Activated CD8-positive, alpha-beta memory T cell treated with anti-CD3 and anti-CD28 coated beads for 1 hour (primary cell): ENCODE measurements at places on chromosomes 1 and 21.

DNA sequence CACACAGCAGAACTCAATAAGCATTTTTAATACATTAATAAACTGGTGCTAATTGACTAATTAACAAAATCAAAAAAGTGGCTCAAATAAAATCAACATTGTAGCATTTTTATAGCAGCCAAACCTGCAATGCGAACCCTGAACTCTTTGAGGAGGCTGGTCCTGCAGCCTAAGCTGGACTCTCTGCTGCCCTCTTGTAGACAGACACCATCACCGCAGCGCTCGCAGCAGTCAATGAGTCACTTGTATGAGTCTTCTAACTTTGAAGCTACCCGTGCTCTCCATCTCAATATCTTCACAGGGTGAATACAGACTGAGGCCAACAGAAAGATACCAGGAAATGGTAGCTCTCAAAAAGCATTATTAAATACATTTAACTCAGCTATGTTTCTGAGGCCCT is 9.7 kb upstream of the KRTAP7-1 start:
- no peak for DNase-seq

- no peak for DNase-seq
These were observed 29.8 kb upstream of the KIF21B start for GRCh38 chr1:201053155-201053860.

GRCh38 chr1:152458384-152459185 is 44.5 kb upstream of the CRNN start:
- peak; percentile 54 for DNase-seq

DNA sequence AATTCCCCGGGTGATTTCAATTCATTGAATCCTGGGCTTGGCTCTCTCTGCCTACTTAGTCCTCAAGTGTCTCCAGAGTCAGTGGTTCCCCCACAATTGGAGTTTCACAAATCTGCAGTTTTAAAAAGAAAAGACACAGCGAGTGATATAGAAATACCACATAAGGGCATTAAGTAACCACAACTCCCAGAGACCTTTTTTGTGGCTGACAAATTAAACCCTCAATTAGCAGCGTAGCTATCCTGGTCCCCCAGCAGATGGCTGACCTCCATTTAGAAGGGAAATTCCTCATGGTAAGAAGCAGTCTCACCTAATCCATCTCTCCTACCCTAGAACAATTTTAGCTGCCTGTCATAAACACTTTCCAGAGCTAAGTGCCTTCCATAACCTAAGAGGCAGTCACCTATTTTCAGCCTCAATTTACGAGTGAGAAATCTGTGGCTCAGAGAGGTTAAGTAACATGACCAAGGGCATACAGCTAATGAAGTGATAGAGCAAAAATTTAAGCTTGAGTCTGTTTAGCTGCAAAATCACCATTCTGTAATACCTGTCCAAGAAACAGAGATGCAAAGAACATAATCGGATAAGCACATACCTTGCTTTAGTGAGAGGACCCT is 56.0 kb upstream of the NBPF3 start:
- DNase-seq = no peak

DNA sequence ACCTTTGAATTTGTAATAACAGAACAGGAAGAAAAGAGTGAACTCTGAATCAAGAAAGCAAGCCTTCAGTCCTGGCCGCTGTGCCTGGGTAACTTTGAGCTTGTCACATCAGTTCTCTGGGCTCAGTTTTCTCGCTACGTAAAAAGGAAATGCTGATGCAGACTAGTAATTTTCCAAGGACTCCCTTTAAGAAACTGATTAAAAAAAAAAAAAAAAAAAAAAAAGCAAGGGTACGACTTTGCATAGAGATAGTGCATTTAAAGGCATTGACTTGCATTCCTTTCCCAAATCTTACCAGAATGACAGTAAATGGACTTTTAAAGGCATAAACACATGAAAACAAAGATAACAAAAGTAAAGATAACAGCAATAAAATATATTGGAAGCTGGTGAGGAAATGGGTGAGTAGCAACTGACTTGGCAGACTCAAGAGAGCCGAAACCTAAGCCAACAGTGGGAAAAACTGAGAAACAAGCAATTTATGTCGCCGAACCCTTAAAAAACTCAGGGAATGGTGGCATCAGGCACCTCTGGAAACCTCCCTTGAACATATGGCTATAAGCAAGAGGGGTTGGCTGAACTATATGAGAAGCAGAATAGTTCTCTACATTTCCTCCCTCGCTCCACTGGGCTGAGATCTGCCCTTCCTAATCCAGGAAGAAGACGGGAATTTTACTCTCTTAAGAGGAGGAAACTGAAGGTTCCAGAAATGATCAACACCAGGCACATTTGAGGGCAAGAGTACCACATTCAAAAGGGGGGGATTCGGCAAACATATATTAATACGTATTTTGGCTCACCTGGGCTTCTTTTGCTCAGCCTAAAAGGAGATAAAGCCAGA is 189.2 kb downstream of the CDC7 start:
- DNase-seq = no peak

GRCh38 chr1:170134521-170134920 is 11.2 kb upstream of the NTMT2 start:
- DNase-seq = no peak

- no peak for DNase-seq
These were observed 14.6 kb downstream of the CEP350 start for GRCh38 chr1:179968994-179969919.

DNA sequence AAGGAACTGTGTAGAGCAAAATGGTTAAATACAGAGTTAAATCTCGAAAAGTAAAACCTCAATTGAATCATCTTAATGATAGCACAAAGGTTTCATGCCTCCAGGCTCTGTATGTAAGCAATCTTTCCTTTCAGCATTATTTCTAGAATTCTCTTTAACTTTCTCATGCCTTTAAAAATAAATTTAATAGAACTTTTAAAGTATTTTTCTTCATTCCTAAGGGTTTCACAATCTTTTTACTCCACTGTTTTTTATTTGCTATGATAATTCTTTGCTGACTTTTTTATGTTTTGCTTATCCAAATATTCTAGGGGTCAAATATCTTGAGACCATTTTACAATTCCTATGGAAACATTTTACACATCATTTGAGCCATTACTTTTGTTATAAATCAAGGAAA is 288.0 kb downstream of the BACH1 start:
- DNase-seq = no peak

DNA sequence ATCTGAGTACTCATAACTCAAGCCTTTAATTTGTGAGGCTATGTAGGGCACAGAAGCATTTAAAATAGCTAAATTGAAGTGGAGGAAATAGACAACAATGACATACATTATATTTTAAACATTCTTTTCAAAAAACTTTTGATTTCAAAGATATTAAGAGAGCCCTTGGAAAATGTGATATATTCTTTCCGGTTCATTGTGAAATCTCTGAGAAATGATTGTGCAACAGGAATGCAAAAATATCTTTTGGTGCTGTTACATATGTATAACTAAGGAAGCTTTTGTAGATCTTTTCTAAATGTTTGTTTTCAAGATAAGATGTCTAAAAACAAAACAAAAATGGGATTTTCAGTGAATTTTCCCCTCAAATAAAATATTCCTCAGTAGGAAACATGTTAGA is 185.2 kb downstream of the LEPR start:
- DNase-seq = no peak

DNA sequence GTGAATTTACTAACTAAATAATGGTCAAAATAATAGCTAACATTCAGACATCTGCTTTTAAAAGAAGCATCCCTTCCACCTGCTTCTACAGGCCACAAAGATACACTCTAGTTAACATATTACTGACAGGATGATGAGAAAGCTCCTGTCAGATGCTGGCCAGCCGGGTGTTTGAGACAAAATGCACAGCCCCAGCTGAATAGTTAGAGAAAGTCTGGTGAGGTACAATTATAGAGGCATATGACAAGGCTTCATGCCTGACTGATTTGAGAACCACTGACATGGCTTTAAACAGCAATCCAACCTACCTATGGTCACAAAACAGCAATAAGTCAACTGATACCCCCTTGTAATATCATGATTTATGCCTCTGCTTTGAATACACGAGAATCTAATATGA is 137.0 kb downstream of the DENND1B start:
- DNase-seq = no peak

DNA sequence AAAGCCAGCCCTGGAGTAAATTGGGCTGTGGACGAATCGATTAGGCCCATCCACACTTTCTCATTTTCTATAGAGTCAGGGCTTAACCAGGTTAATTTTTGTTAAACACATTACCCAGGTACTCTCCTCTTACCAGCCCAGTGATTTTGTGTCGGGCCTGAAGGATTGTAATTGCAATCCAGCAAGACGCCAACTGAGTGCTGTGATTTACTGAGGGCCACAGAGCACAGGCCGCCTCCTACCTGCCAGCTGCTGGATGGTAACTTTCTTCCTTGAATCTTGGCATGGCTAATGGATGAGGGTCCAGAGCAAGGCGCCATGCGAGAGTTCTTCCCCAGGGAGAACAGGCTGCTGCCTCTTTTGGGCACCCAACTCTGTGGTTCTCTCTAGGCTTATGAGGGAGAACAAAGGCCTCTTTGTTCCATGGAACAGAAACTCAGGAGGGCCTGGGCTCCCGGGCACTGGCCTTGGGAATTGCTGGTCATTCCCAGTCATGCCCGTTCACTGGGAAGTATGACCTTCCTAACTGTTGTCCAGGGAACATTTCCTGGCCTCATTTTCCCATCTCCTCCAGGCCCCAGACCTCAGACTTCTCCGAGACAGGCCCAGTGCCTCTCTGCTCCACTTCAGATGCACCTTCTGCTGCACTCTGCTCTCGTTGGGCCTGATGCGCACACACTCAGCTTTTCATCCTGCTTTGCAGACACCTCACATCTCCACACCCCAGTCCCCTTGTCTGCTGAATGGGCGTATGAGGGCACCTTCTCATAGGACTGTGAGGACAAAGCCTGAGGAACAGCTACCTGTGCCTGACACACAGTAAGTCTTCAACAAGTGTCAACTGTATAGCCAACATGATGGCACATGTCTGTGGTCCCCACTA is 57.3 kb downstream of the SYF2 start:
- no peak for DNase-seq

- no peak for DNase-seq
These were observed 44.1 kb upstream of the SLC2A1 start for GRCh38 chr1:43002766-43003165.

DNA sequence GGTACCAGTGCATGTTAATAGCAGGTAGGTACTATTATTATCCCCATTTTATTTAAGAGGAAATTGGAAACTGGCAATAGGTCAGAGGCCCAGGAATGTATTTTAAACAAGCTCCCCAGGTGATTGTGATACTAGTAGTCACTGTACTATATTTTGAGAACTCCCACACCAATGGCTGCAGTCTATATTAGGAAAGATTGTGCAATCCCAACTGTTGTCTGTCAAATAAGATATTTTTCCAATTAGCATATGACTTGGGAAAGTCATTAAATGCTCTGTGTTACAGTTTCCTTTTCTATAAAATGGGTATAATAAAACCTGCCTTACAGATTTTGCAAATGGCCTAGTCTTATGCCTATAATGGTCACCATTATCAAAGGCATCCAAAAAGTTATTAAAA is 94.2 kb upstream of the DMRTA2 start:
- no peak for DNase-seq

- no peak for DNase-seq
These were observed 3.3 kb upstream of the NECTIN4 start for GRCh38 chr1:161092621-161093028.

DNA sequence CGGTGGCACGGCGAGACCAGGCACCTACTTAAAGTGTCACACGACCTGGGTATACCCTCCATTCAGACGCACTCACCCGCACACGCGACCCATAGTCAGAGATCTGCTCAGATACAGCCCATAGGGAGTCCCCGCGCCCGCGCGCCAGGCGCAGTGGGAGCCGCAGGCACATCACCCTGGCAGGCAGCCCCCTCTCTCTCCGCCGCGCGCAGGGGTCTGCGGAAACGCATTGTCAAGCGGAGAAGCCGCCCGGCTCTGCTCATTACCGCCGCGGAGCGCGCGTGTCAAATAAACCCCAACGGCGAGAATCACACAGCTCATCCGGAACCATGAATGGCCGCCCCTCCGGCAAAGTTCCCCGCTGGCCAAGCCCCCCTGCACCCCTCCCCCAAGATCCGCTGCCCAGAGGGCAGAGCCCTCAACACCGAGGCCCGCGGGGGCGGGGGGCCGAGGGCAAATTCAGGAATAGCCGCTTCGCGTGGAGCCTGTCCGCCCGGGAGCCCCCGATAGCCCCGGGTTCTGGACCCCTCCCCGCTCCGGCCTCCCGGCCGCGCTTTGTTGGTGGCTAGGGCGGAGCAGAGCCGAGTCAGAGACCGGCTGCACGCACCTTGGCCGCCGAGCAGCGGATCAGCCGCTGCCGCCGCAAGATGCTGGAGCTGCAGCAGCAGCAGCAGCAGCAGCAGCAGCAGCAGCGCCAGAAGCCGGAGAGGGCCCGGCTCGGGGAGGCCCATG is 522 bp downstream of the LRP8 start:
- DNase-seq = no peak

DNA sequence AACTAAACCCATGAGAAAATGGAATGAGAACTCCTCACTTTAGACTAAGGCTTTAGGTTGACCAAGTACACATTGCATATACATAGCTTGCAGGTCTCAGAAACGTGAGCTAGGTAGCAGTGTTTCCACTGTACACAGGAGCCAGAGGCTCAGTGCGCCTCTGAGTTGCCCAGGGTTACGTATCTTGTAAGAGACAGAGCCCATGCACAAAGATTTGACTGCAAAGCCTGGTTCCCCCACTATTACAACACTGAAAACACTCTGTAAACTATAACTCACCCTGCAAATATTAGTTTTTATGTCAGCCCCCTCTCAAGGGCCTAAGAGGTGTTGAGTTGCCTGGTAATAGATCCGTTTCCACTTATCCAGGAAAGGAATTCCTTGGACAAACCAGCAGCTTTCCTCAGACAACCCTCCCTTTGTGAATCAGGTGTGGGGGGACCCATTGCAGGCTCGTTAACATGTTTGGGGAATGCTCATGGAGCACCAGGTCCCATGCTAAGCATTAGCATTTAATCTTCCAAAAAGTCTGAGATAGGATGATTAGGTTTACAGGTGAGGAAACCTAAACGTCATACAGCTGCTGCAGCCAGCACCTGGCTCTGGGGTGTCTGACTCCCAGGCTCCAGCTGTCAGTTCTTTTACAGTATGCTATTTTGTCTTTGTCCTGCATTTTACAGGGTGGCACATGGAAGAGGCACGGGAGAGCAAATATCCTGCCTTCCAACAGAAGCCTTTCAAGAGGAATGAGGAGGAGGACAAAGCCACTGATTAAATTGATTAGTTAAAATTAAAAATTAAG is 25.7 kb downstream of the TENT5C start:
- no peak for DNase-seq

GRCh38 chr1:29478879-29479278 is 242.6 kb downstream of the PTPRU start:
- DNase-seq = no peak

DNA sequence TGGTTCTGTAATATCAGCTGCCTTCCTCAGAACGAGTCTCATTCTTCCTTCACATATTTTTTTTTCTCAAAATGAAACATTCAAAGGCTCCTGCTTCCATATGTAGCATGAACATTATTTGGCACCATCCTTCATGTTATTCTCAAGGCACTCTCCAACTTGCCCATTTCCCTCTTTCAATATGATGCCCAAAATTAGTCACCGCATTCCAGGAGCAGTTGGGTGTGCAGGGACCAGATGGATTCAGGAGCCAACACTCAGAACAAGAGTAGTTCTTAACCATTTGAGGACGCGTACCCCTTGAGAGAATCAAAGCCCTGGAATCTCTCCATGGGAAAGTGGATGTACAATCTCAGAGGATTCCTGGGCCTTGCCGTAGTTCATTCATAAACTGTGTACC is 50.3 kb downstream of the KCNK1 start:
- DNase-seq = no peak

GRCh38 chr21:31014891-31015290 is 23.4 kb downstream of the KRTAP19-8 start:
- DNase-seq = no peak

- DNase-seq = no peak
These were observed 24.2 kb downstream of the ABL2 start for GRCh38 chr1:179205284-179205683.

GRCh38 chr1:236808564-236809130 is 13.6 kb downstream of the MTR start:
- DNase-seq = no peak
